ENCODE measurements at places on chromosomes 5 and 9. TPM values are rescaled to one million over a fixed set of nuclear protein-coding genes. Genes with fewer than 3 reads are reported as not detected.

GRCh38 chr9:33795819-33796218 is 458 bp downstream of the PRSS3 start:
- H3K27ac ChIP-seq, result no peak overlapping the region
- H3K4me3 ChIP-seq, result no peak overlapping the region
- no peaks in the 10 kb centered on the region for H3K27me3 ChIP-seq
- peaks cover 3% of the 10 kb centered on the region for H3K36me3 ChIP-seq

Gene CCL27
- 0.28 TPM for total RNA-seq

DNA sequence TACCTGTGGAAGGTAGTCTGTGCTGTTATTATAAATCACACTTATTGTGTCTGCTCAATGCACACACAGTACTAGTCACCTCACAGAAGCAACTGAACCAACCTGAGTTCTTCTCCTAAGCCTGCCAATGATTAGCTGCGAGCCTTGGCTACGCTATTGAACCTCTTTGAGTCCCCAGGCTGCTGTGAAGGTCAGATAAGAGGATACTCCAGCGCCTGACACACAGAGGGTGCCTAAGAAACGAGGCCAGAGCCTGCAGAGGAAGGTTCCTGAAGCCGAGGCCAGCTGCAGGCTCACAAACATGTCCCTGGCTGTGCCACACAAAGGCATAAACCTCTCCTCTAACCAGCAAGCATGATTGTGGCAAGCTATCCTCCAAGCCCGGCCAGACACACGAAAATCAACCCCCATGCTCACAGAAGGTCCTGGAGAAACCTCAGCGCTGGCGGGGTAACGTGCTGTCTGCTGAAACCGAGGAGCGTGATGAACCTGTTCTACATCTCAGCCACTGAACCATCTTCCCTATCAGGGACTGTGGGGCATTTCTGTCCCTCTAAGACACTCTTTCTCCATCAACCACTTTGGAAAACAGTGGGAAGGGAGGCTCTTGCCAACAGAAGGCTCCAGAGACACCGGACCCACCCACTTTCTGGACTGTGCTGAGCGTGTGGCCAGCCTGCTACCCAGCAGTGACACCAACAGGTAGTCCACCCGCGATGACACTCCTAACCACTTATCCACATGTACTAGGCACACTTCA is 53.2 kb upstream of the SLC25A51 start:
- no peak overlapping the region for H3K4me3 ChIP-seq
- H3K4me1 ChIP-seq, result no peaks in the 10 kb centered on the region
- H3K27me3 ChIP-seq, result no peaks in the 10 kb centered on the region
- H3K36me3 ChIP-seq, result peaks cover 3% of the 10 kb centered on the region
- no peak overlapping the region for H3K27ac ChIP-seq

- H3K4me1 ChIP-seq, result peaks cover 10% of the 10 kb centered on the region
- H3K27ac ChIP-seq, result no peak overlapping the region
- no peak for DNase-seq
- no peak overlapping the region for H3K4me3 ChIP-seq
- no peaks in the 10 kb centered on the region for H3K27me3 ChIP-seq
Measured at GRCh38 chr9:15243081-15243480, 63.9 kb downstream of the TTC39B start.

GRCh38 chr5:14168144-14168792 is 25.1 kb downstream of the TRIO start:
- DNase-seq, result no peak
- no peaks in the 10 kb centered on the region for H3K27me3 ChIP-seq
- H3K36me3 ChIP-seq, result peaks cover 5% of the 10 kb centered on the region
- H3K4me1 ChIP-seq, result peaks cover 8% of the 10 kb centered on the region

Gene IL3
- total RNA-seq, result not detected

Gene GPR21
- 1.0 TPM for total RNA-seq

DNA sequence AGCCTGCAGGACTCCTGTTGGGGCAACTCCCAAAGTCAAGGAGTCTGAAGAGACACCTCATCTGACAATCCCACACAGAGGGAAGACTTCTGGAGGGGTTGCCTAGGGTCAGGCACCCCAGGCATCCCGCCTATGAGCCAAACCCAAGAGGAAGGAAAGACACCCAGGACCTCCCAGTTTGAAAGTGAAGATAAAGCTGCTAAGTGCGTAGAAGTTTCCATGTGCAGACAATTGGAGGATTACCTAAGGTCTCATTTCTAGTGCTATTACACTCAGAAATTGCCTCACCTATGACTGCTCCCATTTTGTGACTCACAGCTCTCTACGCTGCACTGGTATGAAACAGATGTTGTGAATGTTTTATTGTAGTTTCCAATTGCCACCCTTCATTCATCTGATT is 322.9 kb downstream of the SLIT3 start:
- no peaks in the 10 kb centered on the region for H3K27me3 ChIP-seq
- H3K4me1 ChIP-seq, result peaks cover 6% of the 10 kb centered on the region
- no peaks in the 10 kb centered on the region for H3K36me3 ChIP-seq
- H3K27ac ChIP-seq, result no peak overlapping the region
- H3K4me3 ChIP-seq, result no peak overlapping the region

DNA sequence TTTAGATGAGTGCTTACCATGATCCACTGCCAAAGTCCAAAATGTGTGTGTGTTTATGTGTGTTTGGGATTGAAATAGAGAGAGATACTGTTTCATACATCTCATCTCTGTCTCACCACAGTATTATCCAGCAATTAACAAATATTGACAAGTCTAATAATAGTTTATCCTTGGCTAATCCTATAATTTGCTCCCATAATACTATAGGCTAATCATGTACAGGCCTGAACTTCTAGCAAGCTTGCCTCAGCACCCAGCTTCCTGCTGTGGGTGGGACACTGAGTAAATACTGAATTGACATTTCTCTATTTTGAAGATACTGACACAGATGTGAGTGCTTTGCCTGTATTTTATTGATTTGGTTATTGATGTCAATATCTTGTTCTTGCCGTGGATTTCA is 35.3 kb upstream of the KCNV2 start:
- H3K36me3 ChIP-seq, result no peaks in the 10 kb centered on the region
- DNase-seq, result no peak
- H3K27me3 ChIP-seq, result no peaks in the 10 kb centered on the region
- H3K27ac ChIP-seq, result no peak overlapping the region
- no peak overlapping the region for H3K4me3 ChIP-seq
